BJ (cell line): ENCODE measurements at places on chromosomes 6 and 20. TPM values are rescaled to one million over a fixed set of nuclear protein-coding genes. Genes with fewer than 3 reads are reported as not detected.

CDH22 gene
- polyA plus RNA-seq: not detected in 2 replicates

UFL1 gene
- polyA plus RNA-seq: 4.5 and 9.2 TPM in 2 replicates

SLC17A3 gene
- not detected in 2 replicates for polyA plus RNA-seq

PPP1R3G gene
- 0.39 and 0.50 TPM in 2 replicates for polyA plus RNA-seq

- no peak for DNase-seq
Measured at GRCh38 chr6:141736104-141736503, 396.6 kb upstream of the GJE1 start.

DNA sequence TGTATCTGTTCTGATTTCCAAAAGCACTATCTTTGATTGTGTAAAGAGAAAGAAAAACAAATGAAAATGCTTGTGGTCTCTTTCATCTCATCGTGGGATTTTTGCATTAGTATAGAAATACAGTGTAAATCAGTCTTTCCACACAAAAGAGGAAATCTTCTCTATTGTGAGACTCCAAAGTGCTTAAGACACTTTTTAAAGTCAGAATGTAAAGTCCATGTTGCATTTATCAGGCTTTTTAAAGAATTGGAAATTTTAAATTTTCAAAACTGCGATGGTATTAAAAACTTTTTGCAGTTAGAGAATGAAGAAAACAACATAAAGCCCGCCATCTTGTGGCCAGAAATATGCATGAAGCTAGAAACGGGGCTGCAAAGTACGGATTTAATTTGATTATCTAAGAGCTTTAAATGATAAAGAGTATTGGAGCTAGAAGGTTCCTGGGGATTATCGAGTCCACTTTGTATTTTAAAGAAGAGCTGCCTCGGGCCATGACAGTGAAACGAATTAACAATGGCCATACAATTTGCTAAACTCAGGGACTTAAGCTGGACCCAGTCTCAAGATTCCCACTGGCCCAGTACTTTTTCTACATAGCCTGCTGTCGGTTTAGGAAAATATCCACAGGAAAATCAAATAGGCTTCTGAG lies 339.6 kb downstream of the ARHGAP18 start:
- no peak for DNase-seq

TUBB2A gene
- polyA plus RNA-seq: 138 and 184 TPM in 2 replicates

DNA sequence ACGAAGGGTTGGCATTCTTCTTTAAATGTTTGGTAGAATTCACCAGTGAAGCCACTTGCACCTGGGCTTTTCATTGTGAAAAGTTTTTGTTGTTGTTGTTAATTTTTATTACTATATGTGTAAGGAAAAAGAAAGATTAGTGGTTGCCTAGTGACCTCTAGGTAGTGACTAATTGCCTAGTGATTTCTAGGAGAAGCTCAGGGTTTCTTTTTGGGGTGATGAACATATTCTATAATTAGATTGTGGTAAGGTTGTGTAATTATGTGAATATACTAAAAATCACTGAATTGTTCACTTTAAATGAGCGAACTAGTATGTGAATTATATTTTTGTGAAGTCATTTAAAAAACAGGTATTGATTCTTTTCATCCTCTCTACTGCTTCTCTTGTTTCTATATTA lies 123.8 kb upstream of the TMEM170B start:
- DNase-seq: no peak

DNA sequence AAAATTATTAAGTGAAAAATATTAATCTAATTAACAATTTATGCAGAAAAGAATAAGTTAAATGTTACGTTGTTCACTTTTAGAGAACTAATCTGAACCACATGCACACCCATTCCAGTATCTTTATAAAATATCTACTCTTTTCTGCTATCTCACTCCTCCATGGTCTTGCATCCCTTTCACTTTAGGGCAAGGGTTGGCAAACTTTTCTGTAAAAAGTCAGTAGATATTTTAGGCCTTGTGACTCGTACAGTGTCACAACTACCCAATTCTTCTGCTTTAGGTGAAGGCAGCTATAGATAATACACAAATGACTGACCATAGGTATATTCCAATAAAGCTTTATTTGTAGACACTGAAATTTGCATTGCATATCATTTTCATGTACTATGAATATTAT lies 39.7 kb upstream of the SUPT3H start:
- DNase-seq: no peak

GRCh38 chr6:122495612-122496011 lies 24.0 kb upstream of the SERINC1 start:
- no peak for DNase-seq

ZNF831 gene
- not detected in 2 replicates for polyA plus RNA-seq

CAGE1 gene
- polyA plus RNA-seq: not detected in 2 replicates

GRCh38 chr20:56358070-56358469 lies 704 bp upstream of the FAM210B start:
- no peak for DNase-seq

GRCh38 chr20:47654370-47654769 lies 130.9 kb downstream of the SULF2 start:
- DNase-seq: no peak

NXT1 gene
- 19.2 and 24.2 TPM in 2 replicates for polyA plus RNA-seq

DNA sequence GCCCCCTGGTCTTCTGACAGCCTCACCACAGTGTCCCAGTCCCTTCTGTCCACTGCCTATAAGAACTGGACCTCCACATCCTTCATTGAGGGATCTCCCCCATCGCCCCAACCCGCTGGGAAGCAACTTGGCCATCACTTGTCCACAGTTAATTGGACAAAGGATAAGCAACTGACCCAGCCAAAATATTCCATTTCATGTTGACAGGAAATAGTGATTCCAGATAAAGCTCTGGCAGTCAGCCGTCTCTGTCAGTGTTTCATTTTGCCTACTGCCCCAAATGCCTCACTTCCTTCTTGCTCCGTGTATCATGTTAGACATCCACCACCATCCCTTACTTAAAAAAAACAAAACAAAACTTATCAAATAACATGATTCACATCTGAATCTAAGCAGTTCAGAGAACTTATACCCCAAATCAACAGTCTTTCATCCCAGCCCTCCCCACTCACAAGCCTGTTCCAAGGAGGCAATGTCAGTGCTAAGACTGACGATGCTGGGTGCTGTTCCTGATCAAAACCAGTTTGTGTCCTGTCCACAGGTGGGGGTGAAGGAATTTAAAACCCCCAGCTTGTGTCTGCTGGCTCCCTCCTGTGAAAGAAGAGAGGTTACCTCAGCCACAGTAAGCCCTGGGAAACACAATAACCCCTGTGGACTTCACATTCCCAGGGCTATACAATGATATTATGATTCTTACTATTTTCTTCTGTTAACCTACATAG lies 162.5 kb downstream of the WDR27 start:
- no peak for DNase-seq

LRRN4 gene
- polyA plus RNA-seq: 0.04 and 0.06 TPM in 2 replicates

- DNase-seq: no peak
Measured at GRCh38 chr6:136517002-136517401, 33.2 kb downstream of the MAP7 start.

DNA sequence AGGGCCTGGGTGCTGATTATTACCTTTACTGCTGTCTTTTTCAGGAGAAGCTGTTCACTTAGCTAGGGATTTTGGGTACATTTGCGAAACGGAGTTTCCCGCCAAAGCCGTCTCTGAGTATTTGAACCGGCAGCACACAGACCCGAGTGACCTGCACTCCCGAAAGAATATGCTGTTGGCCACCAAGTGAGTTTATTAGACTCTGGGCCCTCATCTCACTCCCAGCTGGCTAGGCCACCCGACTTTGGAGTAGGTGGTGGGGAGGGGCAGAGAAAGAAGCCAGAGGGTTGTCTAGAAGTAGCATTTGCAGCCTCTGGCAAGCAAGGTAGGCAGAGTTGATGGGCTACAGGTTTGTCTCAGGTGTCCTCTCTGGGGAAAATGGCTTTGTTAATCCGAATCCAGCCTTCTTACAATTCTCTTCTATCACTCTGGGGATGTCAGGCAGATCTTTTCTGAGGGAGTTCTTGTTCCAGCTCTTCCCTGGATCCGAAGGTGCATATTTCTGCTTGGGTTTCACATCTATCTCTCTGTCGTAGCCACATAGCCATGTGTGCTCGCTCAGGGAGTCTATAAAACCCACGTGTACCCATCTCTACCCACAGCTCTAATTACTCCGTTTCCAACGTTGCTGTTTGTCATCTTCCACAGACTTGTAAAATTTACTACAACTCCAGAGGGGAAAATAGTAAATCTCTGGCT lies 21.6 kb downstream of the TFAP2B start:
- no peak for DNase-seq

GRCh38 chr20:20466341-20466879 lies 98.5 kb downstream of the INSM1 start:
- peak; percentile 9 for DNase-seq

DNA sequence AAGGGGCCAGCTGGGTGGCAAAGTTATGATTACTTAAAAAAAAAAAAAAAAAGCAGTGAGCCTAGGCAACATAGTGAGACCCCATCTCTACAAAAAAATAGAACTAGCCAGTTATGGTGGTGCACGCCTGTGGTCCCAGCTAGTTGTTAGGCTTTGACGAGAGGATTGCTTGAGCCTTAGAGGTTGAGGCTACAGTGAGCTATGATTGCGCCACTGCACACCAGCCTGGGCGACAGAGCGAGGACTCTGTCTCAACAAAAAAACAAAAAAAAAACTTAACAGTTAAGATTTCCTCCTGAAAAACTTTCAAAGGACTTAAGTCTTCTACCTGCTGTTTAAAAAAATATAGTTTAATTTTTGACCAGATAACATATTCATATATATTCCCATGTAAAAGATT lies 2.4 kb downstream of the GTSF1L start:
- no peak for DNase-seq

ITPR3 gene
- 8.6 and 16.6 TPM in 2 replicates for polyA plus RNA-seq

- no peak for DNase-seq
Measured at GRCh38 chr6:129753422-129753821, 43.4 kb upstream of the ARHGAP18 start.

PRR18 gene
- not detected in 2 replicates for polyA plus RNA-seq

TINAG gene
- not detected in 2 replicates for polyA plus RNA-seq

BANF2 gene
- not detected in 2 replicates for polyA plus RNA-seq

DNA sequence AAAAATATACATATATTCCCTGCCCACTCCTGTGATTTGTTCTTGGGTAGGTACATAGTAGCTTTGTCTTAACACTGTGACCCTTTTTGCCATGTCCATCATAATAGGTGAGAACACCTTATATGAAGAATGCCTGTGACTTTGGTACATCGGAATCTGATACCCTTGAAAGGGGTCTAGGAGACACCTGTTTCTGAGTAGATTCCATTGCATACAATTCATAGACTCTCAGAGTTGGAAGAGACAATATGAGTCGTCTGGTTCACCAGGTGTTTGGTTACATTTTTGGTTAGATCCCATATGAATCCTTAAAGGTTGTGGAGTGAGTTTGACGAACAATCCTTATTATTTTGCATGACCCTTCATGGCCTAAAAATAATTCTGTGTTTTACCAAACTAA lies 36.3 kb downstream of the RNF144B start:
- DNase-seq: no peak

SIGLEC1 gene
- not detected in 2 replicates for polyA plus RNA-seq

DNA sequence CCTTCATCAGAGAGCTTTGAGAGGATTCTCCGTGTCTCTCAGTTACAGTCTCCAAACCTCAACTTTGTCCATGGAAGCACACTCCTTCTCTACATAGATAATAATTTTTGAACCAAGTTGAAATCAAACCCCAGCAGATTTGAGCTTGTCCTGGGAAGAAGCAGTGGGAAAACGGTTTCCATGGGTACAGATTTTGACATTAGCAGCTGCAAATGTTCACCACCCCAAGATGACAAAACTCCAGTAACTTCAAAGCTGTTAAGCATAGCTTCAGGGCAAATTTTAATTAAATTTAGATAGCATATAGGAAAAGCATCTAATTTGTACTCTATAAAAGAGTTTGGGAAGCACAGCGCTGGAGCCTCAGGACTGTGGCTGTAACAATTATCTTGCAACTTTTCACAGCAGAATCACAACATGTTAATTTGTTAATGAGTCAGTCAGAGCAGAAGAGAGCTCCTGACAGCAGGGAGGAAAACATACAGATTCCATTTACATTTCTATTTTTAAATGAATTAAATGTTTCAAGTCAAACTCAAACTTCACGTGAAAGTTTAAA lies 240.7 kb downstream of the BMP7 start:
- no peak for DNase-seq

DNA sequence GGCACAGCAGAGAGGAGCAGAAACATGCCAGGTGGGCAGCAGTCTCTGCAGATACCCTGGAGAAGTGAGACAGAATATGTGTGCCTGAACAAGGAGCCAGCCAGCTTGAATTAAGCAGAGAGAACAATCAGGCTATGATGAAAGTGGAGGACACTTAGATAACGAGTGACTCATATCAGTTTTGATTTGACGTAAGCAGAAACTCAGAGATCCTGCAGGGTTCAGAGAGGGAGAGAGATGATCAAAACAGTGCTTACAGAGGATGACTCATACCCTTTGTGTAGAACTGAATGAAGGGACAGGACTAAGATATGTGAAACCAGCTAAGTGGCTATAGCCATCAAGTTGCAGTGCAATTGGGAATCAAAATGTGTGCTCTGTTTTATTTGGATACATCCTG lies 300.7 kb downstream of the TENT5A start:
- peak; percentile 52 for DNase-seq

DNA sequence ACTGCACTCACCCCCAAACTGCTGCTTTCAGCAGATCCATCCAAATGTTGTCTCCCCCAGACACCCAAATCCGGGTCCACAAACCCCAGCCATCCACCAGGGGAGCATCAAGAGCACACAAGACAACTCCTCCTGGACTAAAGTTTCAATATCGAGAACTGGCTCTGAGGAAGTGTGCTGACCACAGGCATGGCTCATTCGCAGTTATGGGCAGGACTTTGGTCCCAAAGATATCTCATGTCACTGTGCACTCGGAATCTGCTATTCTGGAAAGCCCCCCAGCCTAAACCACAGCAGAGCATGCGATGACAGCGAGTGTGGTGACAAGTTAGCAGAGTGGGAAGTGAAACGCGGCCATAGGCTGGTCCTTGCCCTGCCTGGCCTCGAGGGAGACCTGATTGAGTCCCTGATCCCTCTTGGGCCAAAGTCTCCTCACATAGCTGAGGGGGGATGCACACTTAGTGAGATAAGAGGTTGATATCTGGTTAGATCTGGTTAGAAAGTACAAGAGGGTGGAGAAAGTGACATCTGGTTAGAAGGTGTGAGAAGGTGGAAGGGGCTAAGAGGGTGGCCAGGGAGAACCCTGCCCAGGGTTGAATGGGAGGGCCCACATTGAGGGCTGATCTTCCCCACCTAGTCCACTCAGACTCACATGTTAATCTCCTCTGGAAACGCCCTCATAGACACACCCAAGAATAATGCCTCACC lies 149.7 kb downstream of the MRPL14 start:
- DNase-seq: no peak
